Bladder microvascular endothelial cell (primary cell): ENCODE measurements at places on chromosomes 16 and 17. TPM values are rescaled to one million over a fixed set of nuclear protein-coding genes. Genes with fewer than 3 reads are reported as not detected.

Gene SLC13A5
- total RNA-seq = 0.19 TPM in 1 of 2 replicates, not detected in the other

Gene FLCN
- 28.0 and 78.2 TPM in 2 replicates for total RNA-seq

Gene NPIPA8
- total RNA-seq = 1.6 and 10.4 TPM in 2 replicates

Gene LRRC36
- total RNA-seq = under 0.01 and 0.38 TPM in 2 replicates

Gene CD300A
- total RNA-seq = not detected in 2 replicates

Gene CDRT15
- total RNA-seq = not detected in 2 replicates

Gene MYH3
- total RNA-seq = under 0.01 and 0.88 TPM in 2 replicates

Gene TBC1D3C
- not detected in 2 replicates for total RNA-seq

Gene ITGAD
- total RNA-seq = not detected in 2 replicates

Gene KCNG4
- not detected in 2 replicates for total RNA-seq

Gene SKAP1
- 0.16 TPM in 1 of 2 replicates, not detected in the other for total RNA-seq

Gene CCL5
- total RNA-seq = under 0.01 and 1.8 TPM in 2 replicates

Gene ANKRD13B
- total RNA-seq = 3.1 and 9.1 TPM in 2 replicates

Gene GHDC
- total RNA-seq = 11.7 and 23.6 TPM in 2 replicates

Gene ANKRD40CL
- not detected in 2 replicates for total RNA-seq

Gene PPP1R27
- total RNA-seq = not detected in 2 replicates

Gene SCARF1
- 82.4 and 99.5 TPM in 2 replicates for total RNA-seq

Gene SHMT1
- 8.2 and 14.4 TPM in 2 replicates for total RNA-seq

Gene POLR2C
- total RNA-seq = 77.7 and 111 TPM in 2 replicates

Gene TMEM92
- total RNA-seq = under 0.01 TPM in 1 of 2 replicates, not detected in the other

Gene PRRT2
- total RNA-seq = 0.25 TPM in 1 of 2 replicates, not detected in the other

Gene ITGA2B
- total RNA-seq = under 0.01 and 0.76 TPM in 2 replicates

Gene WNT3
- 0.97 and 1.1 TPM in 2 replicates for total RNA-seq

Gene PDILT
- total RNA-seq = not detected in 2 replicates

Gene GP1BA
- 0.13 TPM in 1 of 2 replicates, not detected in the other for total RNA-seq

Gene DDX28
- 8.6 and 12.2 TPM in 2 replicates for total RNA-seq

Gene GAS7
- total RNA-seq = 0.49 and 3.7 TPM in 2 replicates

Gene SMPD3
- total RNA-seq = under 0.01 and 0.25 TPM in 2 replicates

Gene CEP112
- 12.3 and 16.0 TPM in 2 replicates for total RNA-seq

Gene TMEM114
- not detected in 2 replicates for total RNA-seq

Gene CD300C
- not detected in 2 replicates for total RNA-seq

Gene CDRT15L2
- not detected in 2 replicates for total RNA-seq

Gene GUCY2D
- total RNA-seq = not detected in 2 replicates

Gene HOXB2
- 1.6 and 5.2 TPM in 2 replicates for total RNA-seq
